Activated naive CD8-positive, alpha-beta T cell treated with anti-CD3 and anti-CD28 coated beads, Interleukin-2, amount 50 U/mL, for 24 hours (primary cell): ENCODE measurements at places on chromosomes 7 and 10.

GRCh38 chr10:125021686-125022344 lies 79.9 kb downstream of the ZRANB1 start:
- no peak for DNase-seq

- no peak for DNase-seq
These were observed 153.5 kb downstream of the ZNF248 start for GRCh38 chr10:37703833-37704382.

DNA sequence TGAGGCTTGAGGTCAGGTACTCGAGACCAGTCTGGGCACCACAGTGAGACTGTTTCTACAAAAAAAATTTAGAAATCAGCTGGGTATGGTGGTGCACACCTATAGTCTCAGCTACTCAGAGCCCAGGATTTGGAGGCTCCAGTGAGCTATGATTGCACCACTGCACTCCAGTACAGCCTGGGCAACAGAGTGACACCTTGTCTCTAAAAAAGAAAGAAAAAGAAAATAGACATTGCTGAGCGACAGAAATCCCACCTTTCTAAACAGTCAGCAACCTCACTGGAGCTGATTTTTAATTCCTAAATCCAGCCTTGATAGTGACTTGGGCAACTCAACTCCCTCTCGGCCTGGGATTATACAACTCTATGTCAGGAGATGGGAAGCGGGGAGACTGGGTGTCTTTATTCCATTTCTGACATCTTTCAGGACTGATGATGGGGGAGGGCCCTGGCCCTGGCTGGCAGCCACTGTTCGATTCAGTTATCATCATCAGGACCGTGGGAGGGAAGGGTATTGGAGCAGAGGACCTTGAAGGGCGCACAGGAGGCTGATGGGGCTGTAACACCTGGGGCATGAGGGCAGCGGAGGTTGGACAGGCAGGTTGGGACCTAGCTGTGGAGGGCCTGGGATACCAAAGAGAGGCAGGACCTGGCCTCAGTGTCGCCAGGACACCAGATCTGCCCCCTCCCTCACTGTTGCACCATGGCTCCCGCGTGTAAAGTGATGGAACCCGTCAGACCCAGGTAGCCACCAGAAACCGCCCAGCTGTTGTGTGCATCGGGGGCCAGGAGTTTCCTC lies 14.7 kb downstream of the HSPB1 start:
- DNase-seq = no peak

- DNase-seq = no peak
These were observed 142.0 kb upstream of the MALRD1 start for GRCh38 chr10:18906636-18907035.

DNA sequence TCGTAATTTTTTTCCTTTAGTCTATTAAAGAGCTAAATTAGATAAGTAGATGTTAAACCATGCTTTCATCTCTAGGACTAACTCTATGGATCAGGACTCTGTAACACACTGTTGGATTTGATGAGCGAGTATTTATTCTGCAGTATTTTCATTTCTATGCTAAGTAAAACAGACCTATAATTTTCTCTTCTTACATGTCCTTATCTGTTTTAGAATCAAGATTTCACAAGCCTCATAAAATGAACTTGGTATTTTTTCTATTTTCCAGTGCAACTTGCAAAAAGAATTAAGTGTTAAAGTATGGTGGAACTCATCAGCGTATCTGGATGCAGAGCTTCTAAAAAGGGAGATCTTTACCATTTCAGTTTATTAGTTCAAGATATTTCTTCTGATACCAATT lies 2.4 kb downstream of the CACUL1 start:
- DNase-seq = no peak

- no peak for DNase-seq
These were observed 198.3 kb downstream of the HDAC9 start for GRCh38 chr7:18693816-18694215.

DNA sequence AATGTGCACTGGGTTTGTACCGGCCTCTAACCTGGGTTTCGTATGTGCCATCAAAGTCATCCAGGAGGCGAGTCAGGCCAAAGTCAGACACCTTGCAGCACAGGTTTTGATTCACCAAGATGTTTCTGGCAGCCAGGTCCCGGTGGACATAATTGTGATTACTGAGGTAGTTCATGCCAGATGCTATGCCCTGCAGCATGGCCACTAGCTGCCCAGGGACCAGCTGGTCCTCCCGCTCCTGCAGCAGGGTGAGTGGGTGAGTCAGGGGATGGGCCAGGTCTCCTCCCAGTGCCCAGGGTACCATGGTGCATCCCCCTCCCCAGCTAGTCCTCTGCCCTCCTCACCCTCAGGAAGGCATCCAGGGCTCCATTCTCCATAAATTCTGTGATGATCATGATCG lies 13.6 kb downstream of the ZYX start:
- no peak for DNase-seq

DNA sequence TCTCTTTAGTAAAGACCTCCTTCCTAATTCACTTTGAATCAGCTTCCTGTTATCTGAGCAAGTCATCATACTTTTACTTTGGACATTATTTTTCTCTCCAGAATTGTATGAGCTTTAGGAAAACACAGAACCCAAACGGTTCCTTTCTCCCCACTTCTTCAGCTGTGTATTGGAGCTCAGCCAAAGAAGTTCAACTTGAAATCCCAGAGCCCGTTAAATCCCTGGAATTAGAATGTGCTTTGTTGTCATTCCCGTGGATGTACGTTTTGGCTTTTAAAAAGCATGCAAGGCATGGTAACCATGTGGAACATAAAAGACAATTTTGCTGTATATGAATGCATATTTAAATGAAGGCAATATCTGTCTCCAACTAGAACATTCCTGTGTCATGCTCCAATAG lies 46.6 kb downstream of the AGMO start:
- no peak for DNase-seq
